ENCODE measurements at places on chromosomes 12 and 14.
A peak's percentile ranks its signal among the peaks of the same experiment; 100 is the strongest.

DNA sequence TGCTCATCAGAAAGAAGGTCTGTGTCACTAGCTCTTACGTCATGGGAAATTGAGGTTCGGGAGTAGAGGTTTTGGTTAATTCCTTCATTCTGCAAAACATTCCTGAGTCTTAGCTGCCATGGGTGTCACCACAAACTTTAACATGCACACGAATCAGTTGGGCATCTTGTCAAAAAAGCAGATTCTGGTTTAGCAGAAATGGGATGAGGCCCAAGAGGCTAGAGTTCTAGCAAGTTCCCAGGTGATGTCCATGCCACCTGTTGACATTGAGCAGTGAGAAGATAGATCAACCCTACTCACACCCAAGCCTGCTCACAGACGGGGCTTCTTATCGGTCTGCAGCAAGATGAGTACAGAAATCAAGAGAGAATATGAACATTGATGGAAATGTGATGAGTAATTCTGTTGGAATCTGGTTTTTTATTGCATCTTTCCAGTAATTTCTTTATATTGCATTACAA lies 11.7 kb upstream of the RIN3 start:
- no peak for DNase-seq

GRCh38 chr12:88993651-88994050 lies 358.6 kb downstream of the DUSP6 start:
- no peak for DNase-seq

DNA sequence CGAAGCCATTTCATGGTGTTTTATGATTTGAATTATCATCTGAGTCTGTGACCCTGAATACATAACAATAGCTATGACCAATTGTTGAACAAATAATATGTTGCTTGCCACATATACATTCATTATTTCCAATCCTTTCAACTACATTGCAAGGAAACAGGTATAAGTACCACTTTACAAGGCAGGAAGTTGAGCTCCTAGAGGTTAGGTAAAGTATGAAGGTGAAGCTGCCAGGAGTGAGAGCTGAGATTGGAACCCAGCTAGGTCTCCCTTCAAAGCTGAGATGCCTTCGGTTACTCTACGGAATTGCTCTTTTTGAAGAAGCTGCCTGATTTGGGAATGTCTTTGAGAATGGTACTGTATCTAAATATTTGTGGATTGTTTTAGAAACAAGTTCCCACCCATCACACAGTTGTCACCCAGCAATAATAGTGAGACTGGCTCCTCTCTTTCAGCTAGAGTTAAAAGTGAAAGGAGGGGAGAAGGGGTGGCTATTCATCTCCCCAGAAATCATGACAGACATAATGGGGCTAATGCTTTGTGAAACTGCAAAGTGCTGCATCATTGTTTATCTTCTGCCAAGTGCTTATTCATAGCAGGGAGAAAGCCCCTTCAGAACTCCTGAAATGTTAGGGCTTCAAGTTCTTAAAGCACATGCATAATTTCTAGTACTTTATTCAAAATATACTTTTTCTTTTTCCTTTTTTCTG lies 75.9 kb upstream of the AMIGO2 start:
- DNase-seq = no peak

GRCh38 chr14:82720946-82721345 lies 1187.3 kb upstream of the SEL1L start:
- no peak for DNase-seq

DNA sequence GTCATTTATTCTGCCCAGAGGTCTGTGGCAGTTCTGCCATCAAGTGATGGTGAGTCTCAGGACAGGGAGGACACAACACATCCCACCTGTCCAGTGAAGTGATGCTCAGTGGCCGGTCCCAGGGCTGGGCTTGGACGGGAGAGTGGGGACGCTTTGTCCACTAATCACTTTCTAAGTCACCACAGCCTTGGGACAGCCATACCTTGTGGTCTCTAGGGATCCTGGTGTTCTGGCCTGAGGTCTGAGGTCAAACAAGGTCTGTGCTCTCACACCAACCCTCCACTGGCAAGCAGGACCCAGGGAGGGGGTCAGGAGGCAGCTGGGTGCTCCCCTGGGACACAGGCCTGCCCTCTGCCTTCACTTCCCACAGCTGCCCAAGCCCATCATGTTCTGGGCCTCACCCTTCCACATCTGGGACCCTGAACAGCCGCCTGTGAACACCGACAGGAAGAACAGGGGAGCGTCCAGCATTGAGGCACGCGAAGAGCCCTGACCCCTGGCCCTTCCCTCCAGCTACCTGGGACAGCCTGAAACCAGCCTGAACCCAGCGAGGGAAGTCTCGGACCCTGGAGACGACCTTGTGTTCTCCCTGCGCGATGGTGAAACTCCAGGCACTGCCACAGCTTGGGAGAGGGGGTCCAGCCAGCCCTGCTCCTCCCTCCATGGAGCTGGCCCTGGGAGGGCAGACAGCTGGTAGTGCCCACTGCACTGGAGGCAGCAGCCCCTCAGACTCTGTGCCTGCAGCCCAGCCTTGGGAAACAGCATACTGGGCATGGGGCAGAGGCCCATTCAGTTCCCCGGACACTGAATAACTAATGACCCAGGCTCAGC lies 19.7 kb upstream of the GPR132 start:
- no peak for DNase-seq

DNA sequence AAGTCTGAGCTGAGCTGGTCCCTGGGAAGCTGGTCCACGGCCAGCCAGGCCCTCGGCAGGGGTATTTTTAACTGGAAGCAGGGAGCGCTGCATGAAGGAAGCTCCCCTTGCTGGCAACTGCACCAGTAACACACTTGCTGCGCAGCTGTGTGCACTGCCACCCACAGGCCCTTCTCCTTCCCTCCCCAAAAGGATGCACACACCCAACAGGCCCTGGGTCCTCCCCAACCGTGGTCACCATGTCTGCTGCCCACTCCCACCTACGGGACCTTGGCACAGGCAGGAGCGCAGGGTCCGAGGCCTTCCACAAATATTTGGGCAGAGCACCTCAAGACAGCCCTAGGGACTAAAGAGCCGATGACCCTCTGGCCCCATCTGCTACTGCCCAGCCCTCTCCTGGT lies 157.0 kb upstream of the PRMT8 start:
- DNase-seq = no peak

DNA sequence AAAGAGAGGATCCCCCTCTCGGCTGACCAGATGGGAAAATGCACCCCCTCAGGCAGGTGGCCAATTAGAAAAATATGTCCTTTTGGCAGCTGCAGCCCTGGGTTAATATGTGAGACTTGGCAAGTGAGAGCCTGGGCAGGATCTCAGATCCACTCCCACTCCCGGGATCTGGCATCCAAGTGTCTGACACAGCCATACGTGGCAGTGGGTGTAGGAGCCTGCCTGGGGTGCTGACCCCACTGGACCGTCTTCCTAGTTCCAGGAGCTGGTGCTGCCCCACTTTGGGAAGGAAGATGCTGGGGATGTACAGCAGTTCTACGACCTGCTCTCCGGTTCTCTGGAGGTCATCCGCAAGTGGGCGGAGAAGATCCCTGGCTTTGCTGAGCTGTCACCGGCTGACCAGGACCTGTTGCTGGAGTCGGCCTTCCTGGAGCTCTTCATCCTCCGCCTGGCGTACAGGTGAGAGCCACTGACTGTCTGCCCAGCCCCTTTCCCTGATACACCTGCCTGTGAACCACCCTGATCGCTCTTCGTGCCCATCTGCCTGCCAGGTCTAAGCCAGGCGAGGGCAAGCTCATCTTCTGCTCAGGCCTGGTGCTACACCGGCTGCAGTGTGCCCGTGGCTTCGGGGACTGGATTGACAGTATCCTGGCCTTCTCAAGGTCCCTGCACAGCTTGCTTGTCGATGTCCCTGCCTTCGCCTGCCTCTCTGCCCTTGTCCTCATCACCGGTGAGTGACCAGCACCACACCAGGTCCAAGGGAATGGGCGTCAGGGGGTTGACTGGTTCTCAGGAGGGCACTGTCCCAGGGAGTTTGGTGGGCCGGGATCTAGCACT lies 5.8 kb downstream of the NR4A1 start:
- no peak for DNase-seq

DNA sequence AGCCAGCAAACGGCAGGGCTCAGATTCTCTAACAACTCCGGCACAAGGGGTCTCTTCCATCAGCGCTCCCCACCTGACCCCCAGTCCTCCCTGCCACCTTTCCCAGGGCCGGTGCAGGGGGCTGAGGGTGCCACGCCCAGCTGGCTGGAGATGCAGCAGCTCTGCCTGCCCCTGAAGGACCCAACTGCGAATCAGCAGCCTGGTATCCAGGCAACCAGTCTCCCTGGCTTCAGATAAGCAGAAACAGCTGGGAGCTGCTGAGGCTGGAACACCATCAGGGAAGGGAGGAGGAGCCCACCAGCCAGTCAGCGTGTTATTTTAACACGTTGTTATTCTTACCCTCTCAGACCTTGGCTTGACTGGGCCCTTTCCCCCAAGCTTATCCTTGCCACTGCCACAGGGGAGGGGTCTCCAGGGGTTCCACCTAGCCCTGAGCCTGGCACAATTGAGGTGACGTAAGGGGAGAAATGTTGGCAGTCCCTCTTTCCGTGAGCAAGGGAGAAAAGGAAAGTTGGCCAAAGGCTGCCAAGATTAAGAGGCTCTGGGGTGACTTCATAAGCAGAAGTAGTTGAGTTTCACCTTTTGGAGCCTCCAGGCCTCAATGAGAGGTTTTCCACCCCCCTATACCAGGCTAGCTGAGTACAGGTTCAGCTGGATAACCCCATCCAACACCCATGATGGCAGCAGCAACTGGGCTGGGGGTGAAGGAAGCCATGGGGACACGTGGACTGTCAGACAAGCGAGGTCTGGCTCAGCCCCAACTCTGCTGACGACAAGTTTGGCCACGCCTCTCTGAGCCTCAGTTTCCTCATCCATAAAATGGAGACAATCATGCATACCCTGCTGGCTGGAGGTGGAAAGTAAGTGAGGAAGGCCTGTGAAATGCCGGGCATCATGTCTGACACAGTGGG lies 91.1 kb downstream of the IRF2BPL start:
- no peak for DNase-seq

DNA sequence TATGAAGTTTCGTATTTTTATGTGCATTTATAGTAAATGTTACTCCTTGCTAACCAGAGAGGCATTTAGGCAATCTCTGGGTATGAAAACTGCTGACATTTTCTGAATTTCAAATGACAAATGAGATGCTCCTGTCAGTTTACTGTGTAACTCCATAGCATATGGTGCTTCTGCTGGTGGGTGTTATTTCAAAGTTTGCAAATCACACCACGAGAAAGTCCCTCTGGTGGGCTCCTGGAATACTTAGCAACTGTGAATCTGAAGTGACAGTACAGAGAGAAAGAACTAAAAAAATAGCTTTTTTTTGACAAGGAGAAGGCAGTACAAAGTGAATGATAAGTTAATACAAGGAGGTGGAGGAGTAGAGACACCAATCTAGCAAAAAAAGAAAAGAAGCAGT lies 161.5 kb downstream of the DERA start:
- no peak for DNase-seq

DNA sequence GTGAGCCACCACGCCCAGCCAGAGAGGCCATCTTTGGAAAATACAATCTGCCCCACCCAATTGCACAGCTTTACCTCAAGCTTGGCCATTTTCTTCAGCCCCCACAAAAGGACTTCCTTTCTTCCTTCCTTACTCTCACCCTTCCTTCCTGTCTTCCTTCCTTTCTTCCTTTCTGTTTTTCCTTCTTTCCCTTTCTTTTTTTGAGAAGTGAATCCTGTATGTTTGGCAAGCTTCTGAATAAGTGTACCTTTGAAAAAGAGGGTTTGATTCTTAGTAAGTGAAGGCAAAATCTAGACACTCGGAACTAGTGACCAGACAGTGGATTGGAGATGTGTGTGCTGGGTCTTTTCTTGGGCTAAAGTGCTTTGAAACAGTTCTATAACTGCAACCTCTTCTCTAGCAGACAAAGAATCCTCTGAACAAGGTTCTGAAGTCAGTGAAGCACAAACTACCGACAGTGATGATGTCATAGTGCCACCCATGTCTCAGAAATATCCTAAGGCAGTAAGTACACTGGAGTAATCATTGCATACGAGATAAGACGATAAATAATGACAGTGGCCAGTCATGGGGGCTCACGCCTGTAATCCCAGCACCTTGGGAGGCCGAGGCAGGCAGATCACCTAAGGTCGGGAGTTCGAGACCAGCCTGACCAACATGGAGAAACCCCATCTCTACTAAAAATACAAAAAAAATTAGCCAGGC lies 49.5 kb downstream of the SUPT16H start:
- DNase-seq = no peak

DNA sequence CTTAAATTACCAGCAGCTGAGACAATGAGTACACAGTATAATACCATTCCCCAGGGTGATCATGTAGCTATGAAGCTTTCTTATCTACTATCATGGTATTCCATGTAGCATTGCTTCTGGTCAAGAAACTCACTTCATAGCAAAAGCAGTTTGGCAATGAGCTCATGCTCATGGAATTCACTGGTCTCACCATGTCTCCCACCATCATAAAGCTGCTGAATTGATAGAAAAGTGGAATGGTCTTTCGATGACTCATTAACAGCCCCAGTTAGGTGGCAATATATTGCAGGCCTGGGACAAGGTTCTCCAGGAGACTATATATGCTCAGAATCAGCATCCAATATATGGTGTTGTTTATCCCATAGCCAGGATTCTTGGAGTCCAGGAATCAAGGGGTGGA lies 553.7 kb downstream of the FOXG1 start:
- DNase-seq = no peak

GRCh38 chr12:52848661-52849255 lies at the start of gene KRT78:
TSS of gene KRT78 (minus strand) at chr12:52848994. CDS start at chr12:52848930, 64 bp downstream.
- DNase-seq = no peak

DNA sequence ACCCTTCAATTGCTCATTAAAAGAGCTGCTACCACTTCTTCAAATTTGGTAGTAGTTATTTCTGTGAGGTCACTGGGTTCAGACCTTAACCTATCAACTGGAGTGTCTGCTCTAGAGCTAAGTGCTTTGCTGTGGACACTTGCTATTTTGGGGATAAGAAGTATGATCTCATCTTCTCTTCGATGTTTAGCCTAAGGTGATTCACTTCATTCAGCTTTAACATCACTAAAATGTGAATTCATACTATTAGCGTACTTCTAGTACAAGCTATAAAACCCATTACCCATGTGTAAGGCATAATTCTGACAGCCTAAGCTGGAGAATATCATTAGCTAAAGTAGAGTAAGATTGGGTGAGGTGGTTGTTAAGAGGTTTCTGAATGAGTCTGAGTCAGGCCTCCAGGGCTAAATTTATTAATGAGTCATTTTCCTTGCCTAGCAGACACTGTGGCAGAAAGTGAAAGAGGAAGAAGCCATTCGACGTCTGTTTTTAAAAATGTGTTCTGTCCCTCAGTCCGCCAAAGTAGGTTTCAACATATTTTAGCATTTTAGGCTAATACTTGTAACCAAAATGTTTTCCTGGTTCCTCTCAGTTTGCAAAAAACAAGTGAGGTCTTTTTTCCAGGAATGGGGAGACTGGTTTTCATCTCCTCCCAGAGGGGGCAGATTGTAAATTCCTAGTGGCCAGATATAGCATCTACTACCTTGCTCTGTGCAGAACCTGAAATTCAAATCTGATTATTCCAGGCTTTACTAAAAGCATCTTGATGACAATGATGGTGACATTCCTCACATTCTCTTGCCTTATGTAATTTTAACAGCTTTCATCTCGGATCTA lies 103.6 kb downstream of the SSPN start:
- DNase-seq = peak; percentile 26

DNA sequence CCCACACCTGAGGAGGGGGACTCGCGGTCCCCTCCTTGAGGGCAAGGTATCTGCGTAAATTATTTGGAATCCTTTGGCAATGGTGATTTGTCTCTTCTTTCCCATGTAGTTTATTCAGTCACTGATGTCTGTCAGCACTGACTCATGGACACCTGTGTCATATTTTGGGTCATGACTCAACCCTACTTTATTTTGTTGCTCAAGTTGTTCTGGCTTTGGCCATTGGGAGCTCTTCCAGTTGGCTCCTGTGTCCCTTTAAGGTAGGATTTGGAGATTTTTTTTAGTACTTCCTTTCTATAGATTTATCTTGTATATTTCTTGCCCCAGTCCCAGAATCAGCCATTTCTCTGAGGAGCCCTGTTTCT lies 47.4 kb upstream of the C14orf180 start:
- DNase-seq = no peak

All from CD4-positive, alpha-beta T cell treated with Interleukin-1 beta for 1 hour (primary cell).